SJCRH30 (cell line): ENCODE measurements at places on chromosomes 16 and 17. TPM values are rescaled to one million over a fixed set of nuclear protein-coding genes. Genes with fewer than 3 reads are reported as not detected.
A peak's percentile ranks its signal among the peaks of the same experiment; 100 is the strongest.

DNA sequence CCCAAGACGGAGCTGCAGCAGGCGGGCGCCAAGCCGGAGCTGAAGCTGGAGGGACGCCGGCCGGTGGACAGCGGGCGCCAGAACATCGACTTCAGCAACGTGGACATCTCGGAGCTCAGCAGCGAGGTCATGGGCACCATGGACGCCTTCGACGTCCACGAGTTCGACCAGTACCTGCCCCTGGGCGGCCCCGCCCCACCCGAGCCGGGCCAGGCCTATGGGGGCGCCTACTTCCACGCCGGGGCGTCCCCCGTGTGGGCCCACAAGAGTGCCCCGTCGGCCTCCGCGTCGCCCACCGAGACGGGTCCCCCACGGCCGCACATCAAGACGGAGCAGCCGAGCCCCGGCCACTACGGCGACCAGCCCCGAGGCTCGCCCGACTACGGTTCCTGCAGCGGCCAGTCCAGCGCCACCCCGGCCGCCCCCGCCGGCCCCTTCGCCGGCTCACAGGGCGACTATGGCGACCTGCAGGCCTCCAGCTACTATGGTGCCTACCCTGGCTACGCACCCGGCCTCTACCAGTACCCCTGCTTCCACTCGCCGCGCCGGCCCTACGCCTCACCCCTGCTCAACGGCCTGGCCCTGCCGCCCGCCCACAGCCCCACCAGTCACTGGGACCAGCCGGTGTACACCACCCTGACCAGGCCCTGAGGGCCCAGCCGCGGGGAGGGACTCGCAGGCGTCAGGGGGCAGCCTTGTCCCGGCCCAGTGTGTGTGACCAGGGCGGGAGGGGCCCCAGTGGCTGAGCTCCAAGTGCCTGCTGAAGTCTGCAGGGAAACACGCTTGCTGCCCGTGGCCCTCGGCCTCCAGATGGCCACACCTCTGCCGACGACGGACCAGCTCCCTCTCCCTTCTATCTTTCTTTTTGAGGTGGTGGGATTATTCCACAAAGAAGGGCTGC is 3.4 kb downstream of the SOX8 start:
- no peak for DNase-seq

DNA sequence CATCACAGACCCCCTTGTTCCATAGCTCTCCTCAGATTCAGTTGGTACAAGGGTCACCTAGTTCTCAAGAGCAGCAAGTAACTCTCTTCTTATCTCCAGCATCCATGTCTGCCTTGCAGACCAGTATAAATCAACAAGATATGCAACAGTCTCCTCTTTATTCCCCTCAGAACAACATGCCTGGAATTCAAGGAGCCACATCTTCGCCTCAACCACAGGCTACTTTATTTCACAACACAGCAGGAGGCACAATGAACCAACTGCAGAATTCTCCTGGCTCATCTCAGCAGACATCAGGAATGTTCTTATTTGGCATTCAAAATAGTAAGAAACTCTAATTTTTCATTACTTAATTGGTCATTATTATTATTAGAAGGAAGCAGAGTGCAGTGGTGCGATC is 32.4 kb downstream of the NQO1 start:
- no peak for DNase-seq

- peak; percentile 92 for DNase-seq
These were observed 25.8 kb downstream of the SRCIN1 start for GRCh38 chr17:38579934-38580333.

GRCh38 chr17:75476271-75476671 is 19.8 kb downstream of the TMEM94 start:
- DNase-seq, result no peak

- peak; percentile 70 for DNase-seq
These were observed 1.1 kb upstream of the HOXB7 start for GRCh38 chr17:48611681-48612455.

The MSLN gene
- not detected in 2 replicates for total RNA-seq

The CPD gene
- 56.1 and 63.6 TPM in 2 replicates for total RNA-seq

DNA sequence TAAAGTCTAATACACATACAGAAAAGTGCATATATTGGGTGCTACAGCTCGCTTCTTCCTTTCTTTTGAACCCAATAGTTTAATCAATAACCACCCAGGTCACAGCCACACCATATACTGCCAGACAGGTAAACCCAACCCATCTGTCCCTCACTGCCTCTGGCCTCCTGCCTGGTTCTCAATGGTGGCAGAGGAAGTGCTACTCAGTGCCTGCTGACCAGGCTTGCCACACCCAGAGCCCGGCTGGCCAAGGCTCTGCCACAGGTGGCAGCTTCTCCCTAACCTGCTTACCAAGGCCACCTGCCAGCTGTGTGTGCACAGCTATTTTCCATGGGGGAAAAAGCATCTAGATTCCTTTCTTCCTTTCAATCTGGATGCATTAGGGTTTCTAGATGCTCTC is 584 bp downstream of the PMP22 start:
- DNase-seq, result no peak

The CBX1 gene
- total RNA-seq, result 148 and 149 TPM in 2 replicates

The NHLRC4 gene
- 0.08 TPM in 1 of 2 replicates, not detected in the other for total RNA-seq

GRCh38 chr17:82397449-82398335 is 20.5 kb upstream of the HEXD start:
- DNase-seq, result peak; percentile 31

GRCh38 chr17:59620518-59621259 is 994 bp downstream of the CLTC start:
- DNase-seq, result peak; percentile 44
